Activated naive CD4-positive, alpha-beta T cell treated with anti-CD3 and anti-CD28 coated beads for 36 hours (primary cell): ENCODE measurements at places on chromosomes 1 and 21. TPM values are rescaled to one million over a fixed set of nuclear protein-coding genes. Genes with fewer than 3 reads are reported as not detected.

Gene PRR9
- total RNA-seq = not detected

GRCh38 chr1:198620951-198621824 is 17.7 kb upstream of the PTPRC start:
- peak; percentile 77 for DNase-seq

DNA sequence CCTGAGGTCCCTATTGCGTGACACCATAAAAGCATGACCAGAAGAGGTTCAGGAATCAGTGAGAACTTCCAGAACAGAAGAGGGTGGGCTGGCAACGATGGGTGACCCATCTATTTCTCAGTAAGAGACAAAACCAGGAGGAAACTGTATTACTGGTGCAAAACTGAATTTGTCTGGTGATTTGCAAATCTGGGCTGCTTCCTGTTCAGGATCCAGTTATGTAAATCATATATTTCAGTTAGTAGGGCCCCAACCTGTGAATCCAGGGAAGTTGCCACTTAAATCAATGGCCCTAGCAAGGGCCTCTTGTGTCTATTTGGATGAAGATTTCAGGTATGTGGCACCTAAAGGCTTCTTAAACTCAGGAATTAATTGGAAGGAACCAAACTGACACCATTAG is 23.1 kb upstream of the SMAP2 start:
- no peak for DNase-seq

Gene CNIH4
- total RNA-seq = 35.1 TPM

Gene AXDND1
- total RNA-seq = 0.57 TPM
